Spinal cord (tissue), 10 donors: ENCODE measurements at places on chromosomes 3 and 15. TPM values are rescaled to one million over a fixed set of nuclear protein-coding genes. Genes with fewer than 3 reads are reported as not detected.

The SCN11A gene
- 44.3 TPM for total RNA-seq

The CTXN2 gene
- 2.0 TPM for total RNA-seq

The TUSC7 gene
- not detected for total RNA-seq

The ZNF280D gene
- 98.6 TPM for total RNA-seq

The CD96 gene
- 0.59 TPM for total RNA-seq

The GOLGA8G gene
- total RNA-seq = not detected

The TICRR gene
- total RNA-seq = 2.0 TPM

The SGO1 gene
- total RNA-seq = 5.5 TPM

The TMEM207 gene
- not detected for total RNA-seq

The AMIGO3 gene
- total RNA-seq = not detected

The B4GALT4 gene
- total RNA-seq = 37.9 TPM
